ENCODE measurements at places on chromosomes 5 and 9.

DNA sequence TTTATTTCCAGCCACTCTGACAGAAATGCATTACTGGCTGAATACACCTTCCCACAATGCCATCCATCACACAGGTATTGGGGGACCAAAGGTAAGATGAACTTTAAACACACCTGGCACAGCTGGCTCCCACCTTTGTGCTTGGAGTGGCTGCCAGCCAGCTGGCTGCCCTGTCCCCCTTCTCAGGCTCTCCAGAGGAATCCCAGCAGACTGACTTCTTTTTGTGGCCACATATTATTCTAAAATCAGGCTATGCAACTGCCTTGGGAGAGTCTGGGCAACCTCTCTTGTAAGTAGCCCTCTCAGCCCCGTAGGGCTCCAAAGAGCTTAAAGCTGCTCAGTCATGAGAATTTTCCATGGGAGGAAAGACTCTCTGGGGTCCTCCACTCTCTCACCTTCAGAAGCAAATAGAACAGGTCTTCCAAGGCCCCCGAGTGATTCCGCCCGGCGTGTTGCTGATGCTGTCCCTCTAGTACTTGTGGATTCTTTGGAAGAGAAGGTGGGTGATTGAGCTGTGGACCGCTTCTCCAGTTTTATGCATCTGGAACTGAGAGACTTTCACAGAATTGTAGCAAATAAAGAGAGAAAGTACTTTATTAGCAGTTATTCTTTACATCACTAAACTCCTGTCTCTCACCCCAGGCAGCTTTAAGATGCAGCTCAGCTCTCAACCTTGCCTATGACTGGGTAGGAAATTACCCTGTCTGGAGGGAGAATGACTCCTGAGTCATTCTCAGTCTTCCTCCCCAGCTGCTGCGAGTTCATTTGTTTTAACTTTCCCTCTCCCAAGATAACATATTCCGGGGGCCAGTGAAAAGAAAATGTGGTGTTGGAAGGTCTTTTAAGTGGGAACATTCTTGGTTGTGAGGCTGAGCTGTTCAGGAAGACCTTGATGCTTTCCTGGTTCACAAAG lies 159.4 kb upstream of the PITX1 start:
- DNase-seq = no peak

- no peak for DNase-seq
Measured at GRCh38 chr5:178423431-178423830, 166.8 kb downstream of the COL23A1 start.

GRCh38 chr5:178590141-178590923 lies at the start of gene COL23A1:
Gene COL23A1 (minus strand): TSS chr5:178590393.
- DNase-seq = peak; percentile 3

- no peak for DNase-seq
Measured at GRCh38 chr9:136709454-136710109, 2.8 kb upstream of the DIPK1B start.

- DNase-seq = no peak
Measured at GRCh38 chr5:120207129-120207528, 257.0 kb upstream of the PRR16 start.

DNA sequence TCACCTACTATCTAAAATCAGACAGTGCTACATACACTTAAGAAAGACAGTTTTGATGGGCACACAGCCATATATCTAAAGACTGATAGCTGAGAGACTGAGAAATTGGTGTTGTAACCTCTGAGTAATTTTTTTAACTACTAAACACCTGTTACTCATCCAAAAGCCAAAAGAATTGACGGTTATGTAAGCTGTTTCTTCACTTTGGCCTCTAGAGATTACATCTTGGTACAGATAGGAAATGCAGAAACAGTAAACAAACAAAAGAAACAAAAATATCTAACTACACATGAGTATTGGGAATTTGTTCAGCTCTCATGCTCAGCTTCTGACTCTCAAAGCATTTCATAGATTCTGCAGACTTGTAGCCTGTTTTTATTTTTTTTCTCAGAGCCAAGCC lies 152.1 kb upstream of the GAS1 start:
- no peak for DNase-seq

- no peak for DNase-seq
Measured at GRCh38 chr5:100161868-100162267, 373.3 kb upstream of the FAM174A start.

DNA sequence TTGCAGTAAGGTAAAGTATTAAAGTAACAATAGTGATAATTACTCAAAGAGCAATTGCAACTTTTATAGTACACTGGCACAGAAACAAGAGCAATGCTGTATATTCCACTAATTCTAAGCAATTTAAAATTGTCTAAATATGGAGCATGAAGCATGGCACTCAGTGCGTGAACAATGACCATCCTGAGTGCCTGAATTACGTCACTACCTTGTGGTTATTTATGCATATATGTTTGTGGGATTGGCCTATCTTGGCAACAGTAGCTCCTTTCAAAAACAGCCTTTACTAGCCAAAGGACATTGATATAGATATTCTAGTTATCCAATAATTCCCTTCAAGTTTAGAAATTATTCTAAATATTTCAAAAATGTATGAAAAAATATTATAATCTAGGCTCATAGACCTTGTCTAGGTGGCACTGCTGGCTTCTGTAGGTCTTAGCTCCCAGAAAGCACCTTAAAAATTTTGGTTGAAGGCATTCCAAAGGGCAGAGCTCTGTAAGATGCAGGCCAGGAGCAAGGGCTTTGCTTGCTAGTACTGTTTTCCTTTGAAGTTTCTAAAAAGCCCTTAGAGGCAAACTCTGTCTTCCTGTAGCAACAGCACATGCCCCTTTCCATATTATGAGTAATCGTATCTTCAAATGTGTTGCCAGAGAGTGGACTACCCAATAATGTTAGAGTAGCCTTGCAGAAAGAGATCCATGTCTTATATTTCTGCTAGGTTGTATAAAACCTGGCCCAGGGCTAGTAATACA lies 719.3 kb downstream of the NR2F1-AS1 start:
- DNase-seq = no peak

GRCh38 chr5:161306351-161306995 lies 240.1 kb downstream of the GABRB2 start:
- no peak for DNase-seq

DNA sequence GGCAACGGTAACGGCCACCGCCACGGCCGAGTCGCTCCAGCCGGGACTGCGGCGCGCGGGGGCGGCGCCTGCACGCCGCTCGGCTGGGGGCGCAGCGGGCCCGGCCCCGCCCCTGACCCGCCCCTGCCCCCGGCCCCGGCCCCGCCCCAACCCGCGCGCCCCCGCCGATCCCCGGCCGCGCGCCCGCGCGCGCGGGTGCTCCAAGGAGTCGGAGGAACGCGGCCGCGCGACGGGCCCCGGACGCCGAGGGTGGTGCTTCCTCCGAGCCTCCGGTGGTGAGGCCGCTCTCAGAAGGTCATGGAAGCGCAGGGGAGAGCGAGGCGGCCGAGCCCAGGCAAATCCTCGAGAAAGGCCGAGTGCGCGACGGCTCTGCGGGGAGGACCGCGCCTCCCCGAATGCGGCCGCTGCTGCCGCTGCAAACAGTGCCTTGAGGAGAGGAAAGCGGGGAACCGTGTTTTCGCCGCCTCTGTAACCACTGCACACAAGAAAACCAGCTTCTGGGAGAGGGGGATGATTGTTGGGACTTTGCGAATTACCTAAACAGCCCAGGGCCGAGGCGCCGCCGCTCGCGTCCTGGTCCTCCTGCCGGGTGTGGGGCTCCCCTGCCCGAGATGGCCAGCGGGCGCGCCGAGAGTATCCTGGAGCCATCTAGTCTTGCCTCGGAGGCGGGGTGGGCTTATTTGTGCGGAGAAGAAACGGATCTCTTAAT lies at the start of gene LIFR:
LIFR (minus strand) TSS at position 48 of the 709 bp plus-strand sequence. CDS start 25,999 bp downstream, outside the sequence.
- DNase-seq = no peak

- no peak for DNase-seq
Measured at GRCh38 chr9:35686222-35687203, 3.2 kb downstream of the TPM2 start.

DNA sequence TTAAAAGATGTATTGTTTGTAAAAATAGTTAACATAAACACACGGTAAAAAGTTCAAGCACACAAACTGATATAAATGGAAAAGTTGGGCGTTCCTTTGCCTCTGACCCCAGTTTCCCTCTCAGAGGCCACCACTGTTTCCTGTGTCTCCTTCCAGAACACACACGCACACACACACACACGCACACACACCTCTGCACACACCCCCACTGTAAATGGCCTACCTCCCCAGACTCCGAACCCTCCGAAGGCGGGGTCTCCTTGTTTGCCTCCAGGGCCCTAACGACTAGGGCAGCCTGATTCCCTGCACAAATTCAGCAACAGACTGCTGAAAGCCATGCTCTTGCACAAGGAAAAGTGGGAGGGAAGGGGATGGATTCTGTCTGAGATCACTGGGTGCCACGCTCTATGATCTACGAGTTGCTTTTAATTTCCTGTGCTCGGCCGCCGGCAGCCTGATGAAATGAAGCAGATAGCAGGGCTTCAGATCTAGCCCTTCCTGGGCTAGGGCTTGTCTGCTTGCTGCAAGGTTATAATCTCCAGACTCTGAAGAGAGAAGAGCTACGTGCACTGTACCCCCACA lies 184.0 kb upstream of the IL12B start:
- DNase-seq = no peak

DNA sequence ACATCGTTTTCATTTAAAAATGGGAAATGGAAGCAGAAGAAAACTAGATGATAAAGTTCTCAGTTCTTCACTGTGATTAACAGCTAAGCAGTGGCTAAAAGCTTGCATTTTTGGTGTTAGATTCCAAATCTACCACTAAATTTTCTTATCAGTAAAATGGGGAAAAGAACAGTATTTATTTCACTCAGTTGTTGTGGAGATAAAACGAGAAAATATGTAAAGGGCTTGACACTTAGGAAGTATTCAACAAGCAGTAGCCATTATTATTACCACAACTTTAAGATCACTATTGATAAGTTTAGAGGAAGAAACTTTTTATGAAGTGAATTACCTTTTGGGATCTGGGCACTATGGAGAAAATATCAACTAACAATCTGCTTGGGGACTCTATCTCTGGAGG lies 4.5 kb downstream of the STOM start:
- DNase-seq = no peak

GRCh38 chr5:77407152-77407551 lies 85.0 kb downstream of the WDR41 start:
- DNase-seq = no peak

GRCh38 chr5:55159763-55160492 lies at the start of gene GPX8:
Gene GPX8 (plus strand): TSS chr5:55160171. CDS start chr5:55160193, 22 bp downstream.
- no peak for DNase-seq

GRCh38 chr5:98341038-98342032 lies 432.1 kb upstream of the RGMB start:
- DNase-seq = no peak

Data from stimulated activated CD8-positive, alpha-beta memory T cell treated with anti-CD3 and anti-CD28 coated beads, Interleukin-4, amount 100 ng/mL, for 1 hour (primary cell).